ENCODE measurements at places on chromosomes 12 and 14. TPM values are rescaled to one million over a fixed set of nuclear protein-coding genes. Genes with fewer than 3 reads are reported as not detected.

Gene RIMKLB
- 34.0 TPM for total RNA-seq

Gene TRIM9
- total RNA-seq, result 31.2 TPM

Gene LYSET
- 30.6 TPM for total RNA-seq

Gene RDH16
- total RNA-seq, result 0.52 TPM

Gene PLEKHD1
- 0.06 TPM for total RNA-seq

Gene PLD4
- 16.7 TPM for total RNA-seq

Gene GLIPR1
- total RNA-seq, result 44.4 TPM

- DNase-seq, result no peak
These were observed 101.1 kb downstream of the C12orf75 start for GRCh38 chr12:105431537-105432100.

DNA sequence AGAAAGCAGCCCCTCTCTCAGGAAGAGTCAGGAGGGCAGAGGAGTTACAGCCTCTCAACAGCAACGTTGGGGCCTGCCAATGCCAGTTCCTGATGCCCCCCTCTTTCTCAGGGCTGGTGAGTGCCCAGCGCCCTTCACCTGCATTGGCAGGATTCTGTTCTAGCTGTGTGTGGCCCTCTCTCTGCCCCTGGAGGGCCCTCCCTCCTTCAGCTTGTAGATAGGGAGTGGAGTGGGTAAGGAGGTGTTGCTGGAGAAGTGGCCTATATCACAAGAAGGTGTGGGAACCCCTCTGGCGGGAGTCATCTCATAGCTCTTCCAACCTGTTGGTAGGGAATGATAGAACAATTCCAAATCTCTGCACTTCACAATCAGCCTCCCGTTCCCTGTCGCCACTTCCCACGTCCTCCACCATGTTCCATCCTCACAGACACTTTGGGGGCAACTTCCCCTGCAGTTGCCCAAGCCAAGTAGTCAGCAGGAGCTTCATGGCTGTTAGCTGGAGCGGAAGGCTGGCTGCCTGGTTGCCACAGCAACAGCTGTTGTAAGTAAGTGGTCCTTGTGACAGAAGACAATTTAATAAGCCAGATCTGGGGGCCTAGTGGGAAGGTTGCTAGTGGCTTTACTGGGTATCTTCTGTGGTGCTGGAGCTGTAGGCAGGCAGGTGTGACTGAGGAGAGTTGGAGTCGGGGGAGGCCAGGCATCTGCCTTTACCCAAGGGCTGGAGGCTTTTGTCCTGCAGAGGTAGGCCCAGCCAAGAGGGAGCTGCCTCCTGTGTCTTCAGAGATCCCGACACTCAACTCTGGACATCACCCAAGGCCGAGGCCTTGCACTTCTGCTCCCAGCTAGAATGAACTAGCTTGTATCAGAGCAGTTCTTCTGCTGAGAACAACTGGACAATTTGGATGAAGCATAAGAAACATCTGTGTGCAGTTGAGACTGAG is 38.4 kb downstream of the GALNT16 start:
- no peak for DNase-seq

DNA sequence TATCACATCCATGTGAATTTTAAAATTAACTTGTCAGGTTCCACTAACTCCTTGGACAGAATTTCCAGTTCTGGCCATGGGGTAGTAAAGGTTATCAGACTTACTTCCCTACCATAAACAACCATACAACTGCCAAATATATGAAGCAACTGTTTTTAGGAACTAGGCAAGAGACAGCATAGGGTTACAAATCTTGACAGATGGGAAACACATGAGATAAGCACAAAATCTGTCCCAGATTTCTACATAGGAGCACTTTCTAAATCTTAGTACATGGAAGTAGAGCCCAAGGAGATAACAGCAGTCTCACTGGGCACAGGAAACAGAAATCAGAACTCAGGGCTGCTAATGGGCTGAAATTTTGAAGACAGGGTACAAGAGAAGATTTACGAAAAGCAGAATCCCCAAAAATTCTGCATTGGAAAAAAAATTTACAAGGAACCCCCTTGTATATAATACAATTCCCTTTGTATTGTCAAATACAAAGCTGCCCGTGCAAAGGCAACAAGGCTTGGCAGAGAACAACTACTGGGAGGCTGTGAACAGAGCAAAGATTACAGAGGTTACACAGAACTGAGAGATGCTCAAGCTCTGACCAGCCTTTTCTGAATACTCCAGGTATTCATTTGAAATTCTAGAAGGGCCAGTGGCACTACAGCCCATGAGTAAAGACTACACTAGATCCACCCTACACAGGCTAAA is 43.2 kb downstream of the GALNT4 start:
- no peak for DNase-seq

DNA sequence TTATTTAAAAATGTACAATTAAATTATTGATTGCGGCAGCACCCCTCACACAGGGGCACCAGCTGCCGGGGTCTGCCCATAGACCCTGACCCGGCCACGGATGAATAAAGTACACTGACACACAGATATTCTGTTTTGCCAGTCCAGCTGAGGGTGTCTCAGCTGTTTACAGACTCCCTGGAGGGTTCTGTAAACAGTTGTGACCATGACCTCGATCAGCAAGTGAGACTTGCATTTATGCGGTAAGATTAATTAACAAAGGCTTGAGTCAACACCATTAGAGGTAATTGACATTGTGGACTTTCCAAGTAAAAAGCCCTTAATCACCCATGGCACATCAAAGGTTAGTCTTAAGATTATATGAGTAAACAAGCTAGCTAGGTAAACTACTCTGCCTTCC is 94.3 kb downstream of the FUT8 start:
- DNase-seq, result no peak

- no peak for DNase-seq
These were observed 4.2 kb upstream of the FOXG1 start for GRCh38 chr14:28762303-28762954.

GRCh38 chr12:55629058-55629841 is 7.4 kb upstream of the OR10P1 start:
- no peak for DNase-seq

DNA sequence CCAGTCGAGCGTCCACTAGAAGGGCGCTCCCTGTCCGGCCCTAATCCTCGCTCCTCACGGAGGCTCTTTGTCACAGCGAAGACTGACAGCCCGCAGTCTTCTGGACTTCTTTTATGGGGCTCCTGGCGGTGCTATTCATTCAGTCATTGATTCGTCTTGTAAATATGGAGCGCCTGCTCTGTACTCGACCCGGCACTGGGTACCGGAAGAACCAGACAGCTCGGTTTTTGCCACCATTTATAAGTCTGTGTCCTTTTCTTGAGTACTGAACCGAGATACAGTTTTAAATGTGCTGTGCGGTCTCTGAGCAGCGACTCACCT is 570 bp downstream of the DMAC2L start:
- no peak for DNase-seq

GRCh38 chr12:41221491-41221890 is 33.4 kb downstream of the PDZRN4 start:
- no peak for DNase-seq

- no peak for DNase-seq
These were observed 3.9 kb upstream of the CMKLR1 start for GRCh38 chr12:108342985-108343384.

DNA sequence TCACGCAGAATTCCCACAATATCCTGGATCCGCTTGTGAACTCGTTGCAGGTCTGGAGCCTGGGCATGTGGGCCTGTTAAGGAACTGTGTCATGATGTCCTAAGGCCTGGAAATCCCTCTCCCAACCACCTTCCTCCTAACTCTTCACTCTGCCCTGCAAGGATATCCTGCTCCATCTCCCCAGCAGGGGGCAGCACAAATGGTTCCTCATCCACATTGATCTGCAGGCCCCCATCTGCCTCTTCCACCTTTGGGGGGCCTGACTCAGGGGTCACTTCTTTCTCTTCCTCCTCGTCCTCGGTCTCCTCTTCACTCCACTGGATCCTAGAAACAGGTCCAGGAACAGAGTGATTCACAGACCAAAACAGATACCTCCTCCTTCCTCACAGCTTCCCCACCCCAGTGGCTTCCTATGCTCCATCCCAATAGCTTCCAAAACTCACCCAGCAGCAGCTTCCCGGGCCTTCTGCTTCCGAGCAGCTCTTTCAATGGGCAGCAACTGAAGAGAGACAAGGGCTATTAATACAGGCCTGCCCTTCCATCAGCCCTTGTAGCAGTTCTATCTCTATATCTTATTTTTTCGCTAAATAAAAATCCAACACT is 4.5 kb downstream of the NOP2 start:
- peak; percentile 51 for DNase-seq

DNA sequence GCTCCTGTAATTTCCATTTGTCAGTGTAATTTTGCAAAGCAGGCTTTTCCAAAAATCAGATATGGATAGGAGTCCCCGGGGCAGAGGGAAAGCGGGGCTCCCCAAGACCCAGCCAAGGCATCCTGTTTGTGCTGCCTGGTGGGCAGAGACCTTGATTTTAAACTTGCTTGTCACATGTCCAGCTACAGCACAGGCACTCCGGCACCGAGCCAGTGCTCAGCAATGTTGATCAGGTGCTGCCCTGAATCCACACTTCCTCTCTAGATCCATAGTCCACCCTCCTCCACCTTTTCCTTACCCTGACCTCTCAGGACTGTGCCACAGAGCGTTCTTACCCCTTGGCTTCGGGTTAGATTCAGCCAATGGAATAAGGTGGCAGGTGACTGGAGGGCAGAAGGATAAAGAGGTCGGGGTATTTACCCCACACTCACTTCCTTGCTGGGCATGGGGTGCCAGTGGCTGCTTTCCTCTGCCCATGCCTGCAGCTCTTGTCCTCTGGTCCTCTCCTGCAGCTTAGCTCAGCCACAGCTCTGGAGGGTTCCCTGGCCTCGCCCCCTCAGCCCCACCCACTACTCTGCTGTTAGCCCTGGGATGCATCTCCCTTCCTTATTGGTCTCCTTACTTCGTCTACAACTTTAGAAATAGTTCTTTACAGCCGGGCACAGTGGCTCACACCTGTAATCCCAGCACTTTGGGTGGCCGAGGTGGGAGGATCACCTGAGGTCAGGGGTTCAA is 80.1 kb downstream of the IRF2BPL start:
- DNase-seq, result peak; percentile 67

DNA sequence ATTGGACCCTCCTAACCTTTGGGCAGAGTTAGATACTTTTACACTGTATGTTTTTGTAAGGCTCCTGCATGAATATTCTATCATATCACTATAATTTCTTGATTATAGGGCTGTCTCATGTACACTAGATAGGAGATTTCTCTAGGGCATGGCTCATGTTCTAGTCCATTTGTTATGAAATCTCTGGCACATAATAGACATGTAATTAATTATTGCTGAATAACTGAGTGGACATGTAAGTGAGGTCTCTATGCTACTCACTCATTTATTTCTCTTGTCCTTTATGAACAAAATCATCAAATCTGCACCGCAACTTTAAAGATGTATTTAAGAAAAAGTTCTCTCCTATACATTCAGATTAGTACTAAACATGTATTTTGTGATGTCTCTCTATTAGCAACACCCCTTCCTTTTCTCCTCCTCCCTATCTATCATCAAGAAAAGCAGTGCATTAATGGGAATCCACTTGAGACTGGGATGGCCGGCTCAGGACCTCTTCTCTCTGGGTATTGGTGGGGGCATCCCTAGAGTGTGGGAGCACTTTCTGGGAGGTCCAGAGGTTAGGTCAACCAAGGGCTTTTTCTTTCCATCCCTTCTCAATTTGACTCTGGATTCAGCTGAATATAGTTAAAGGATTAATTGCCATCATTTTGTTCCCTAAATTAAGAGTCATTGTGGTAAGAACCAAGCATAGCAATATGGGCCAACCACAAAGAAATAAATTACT is 168.0 kb upstream of the HMGA2 start:
- DNase-seq, result no peak

- DNase-seq, result no peak
These were observed 25.1 kb upstream of the ATF7IP start for GRCh38 chr12:14340371-14340770.

GRCh38 chr12:27754795-27755194 is 25.2 kb upstream of the KLHL42 start:
- DNase-seq, result no peak

- no peak for DNase-seq
These were observed 19.7 kb upstream of the FAM222A start for GRCh38 chr12:109693653-109694600.

DNA sequence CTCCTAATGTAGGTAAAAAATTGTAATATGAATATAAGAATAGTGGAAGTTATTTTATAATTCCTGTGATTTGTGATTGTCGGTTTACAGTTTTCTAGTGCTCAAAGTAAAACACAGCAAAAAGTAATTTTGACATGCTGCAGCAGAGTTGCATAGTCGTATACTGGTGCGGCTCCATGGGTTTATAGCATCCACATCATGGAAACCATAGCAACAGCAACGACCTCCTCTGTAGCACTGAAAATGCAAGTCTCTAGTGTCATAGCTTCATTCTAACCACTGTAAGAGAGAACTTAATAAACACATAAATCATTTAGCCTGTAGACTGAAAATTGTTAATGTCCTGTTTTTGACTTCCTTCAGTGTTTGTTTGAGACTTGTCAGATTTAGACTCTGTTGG is 574.3 kb downstream of the KCNH5 start:
- DNase-seq, result no peak

- DNase-seq, result no peak
These were observed 170.1 kb upstream of the PDZRN4 start for GRCh38 chr12:41018010-41018409.

DNA sequence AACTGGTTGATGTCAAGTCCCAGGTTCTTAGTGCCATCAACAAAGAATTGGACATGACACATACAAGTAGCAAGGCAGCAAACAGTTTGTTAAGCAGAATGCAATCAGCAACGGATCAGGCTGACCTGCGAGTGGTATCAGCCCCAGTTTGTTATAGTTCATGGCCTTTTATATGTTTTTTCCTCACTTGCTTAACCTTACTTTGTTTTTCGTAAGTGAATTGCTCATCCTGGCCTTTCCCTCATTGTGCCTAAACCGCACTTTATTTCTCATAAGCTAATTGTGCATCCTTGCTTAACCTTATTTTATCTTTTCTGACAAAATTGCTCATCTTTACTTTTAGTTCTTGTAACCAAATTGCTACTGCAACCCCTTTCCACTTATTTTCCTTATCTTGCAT is 4.1 kb downstream of the ETFBKMT start:
- DNase-seq, result no peak

DNA sequence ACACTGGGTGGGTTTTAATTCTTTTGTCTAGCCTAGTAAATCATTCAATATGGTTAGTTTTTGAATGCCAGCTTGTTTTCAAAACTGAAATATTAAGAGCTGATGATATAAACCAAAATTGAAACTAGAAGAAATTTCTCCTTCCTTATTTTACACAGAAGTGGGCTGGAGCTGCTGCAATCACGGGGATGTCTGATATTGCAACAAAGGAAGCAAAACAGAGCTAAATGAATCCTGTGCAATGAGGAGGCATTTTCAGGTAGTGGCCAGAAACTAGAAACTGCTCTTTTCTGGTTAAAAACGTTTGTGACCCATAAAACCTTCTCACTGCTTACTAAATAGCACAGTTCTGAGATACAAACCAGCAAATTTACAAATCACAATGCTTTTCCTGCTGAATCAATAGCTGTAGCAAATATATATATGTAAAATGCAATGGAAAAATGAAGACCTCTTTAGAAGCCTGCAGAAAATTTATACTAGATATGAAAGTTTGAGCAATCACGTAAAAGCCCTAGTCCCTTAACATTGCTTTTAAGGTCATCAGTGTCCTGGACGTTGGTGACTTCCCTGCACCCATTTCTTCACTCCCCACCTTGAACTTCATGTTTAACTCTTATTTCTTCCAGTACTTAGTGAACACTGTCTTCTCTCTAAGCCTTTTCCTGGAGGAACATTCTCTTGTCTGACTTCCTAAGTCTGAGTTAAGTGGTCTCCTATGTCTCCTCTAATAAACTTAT is 15.9 kb upstream of the LRRK2 start:
- no peak for DNase-seq
